Substantia nigra (tissue), 51 donors: ENCODE measurements at places on chromosomes 2 and 18.

DNA sequence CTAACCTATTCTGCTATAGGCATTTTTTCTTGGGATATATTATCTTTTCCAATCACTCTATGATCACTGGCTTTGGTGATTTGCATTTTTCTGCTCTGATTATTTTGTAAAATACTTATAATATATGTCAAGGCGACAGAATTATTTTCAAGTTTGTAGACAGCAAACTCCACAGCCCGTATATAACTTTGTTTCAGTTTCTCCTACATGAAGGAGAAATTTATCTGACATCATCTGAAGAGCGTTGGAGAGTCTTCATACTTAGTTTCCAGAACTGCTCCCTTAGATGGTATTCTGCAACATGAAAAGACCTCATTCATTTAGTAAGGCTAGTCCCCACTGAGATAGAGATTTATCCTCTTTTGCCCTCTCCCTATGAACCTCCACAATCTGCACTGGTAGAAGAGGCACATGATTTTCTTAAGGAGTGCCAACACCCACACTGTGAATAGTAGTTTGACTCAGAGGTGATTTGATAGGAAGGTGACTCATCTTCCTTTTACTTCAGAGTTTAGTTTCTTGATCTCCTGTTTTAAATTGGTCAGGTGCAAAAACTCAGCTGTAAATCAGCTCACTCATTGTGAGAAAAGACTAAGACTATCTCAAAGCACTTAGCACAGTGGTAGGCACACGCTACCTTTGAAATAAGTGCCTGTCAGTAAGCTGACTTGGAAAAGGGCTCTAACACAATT is 1848.6 kb upstream of the CELF4 start:
- DNase-seq: no peak

GRCh38 chr18:63261029-63261428 is 58.5 kb downstream of the BCL2 start:
- DNase-seq: no peak

DNA sequence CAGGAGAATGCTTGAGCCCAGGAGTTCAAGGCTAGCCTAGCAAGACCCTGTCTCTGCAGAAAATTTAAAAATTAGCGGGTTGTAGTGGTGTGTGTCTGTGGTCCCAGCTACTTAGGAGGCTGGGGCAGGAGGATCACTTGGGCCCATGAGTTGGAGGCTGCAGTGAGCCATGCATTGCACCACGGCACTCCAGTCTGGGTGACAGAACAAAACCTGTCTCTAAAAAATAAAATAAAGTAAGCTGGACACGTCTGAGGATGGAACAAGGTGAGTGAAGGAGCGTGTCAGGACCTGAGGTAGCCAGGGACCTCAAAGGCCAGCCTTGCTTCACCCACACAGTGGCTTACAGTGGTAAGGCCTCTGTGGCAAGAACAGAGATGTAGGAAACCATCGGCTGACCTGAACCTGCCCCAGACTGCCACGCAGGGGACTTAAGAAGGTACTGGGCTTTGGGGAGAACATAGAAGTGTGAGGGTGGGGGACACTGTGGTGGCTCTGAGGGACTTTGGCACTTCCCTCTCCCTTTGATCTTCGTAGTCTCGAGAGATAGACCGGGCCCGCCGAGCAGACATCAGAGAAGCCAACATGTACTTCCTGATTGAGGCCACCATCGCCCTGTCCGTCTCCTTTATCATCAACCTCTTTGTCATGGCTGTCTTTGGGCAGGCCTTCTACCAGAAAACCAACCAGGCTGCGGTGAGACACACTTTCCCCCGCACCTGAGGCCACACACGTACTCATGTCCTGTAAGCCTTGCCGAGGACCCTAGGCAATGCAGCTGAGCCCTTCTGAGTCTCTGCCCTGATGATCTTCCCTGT is 7.5 kb downstream of the SLC11A1 start:
- no peak for DNase-seq

- DNase-seq: no peak
Observed at GRCh38 chr2:186977433-186978045, 128.6 kb upstream of the ZSWIM2 start.

DNA sequence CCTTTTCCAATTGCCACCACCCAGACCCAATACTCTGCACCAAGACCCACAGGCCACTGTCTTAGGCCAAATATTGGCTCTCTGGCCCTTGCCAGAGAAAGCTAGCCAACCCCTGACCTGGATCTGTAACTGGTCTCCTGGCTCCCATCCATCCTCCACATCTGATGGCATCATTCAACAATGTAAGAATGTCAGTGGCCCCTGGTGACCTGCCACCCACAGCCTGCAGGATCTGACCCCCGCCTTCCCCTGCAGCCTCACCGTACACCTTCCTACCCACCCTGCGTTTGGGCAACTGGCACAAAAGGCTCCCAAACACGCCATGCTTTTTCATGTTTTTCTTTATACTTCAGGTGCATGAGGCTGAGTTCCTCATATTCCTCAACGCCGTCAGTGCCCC is 60.0 kb upstream of the ASAP2 start:
- no peak for DNase-seq
